Suppressor macrophage treated with lipopolysaccharide for 1 hour (primary cell): ENCODE measurements at places on chromosomes 7 and 10.

- no peak for DNase-seq
Measured at GRCh38 chr7:157813741-157814661, 477.2 kb downstream of the DNAJB6 start.

DNA sequence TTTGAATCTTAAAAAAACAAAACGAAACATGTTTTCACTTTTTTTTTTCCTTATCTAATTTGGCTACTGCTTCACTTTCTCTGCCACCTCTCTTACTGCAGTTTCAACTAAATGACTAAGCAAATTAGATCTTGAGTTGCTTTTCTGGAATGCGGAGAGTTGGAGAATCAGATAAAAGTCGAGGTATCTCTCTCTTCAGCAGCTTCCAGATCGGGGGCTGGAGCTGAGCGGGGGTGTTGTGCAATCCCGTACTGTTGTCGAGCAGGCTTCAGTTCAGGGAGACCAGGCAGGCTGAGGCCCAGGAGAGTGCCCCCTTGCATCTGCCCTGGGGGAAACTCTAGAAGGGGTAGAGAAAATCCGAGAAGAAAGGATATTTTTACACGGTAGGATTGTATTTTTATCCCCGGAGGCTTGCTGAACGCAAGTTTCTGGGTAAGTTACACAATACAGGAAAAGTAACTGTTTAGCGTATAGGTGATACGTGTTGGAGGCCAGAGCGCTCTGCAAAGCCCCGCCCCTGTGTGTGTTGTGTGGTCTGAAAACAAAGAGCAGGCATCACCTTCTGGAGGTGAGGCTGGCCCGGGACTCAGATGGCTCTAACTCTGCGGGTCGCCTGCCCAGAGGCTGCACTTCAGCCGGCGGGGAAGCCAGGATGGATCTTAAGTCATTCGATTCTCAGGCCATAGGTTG is 116.6 kb downstream of the KLF6 start:
- DNase-seq: peak; percentile 41

GRCh38 chr7:75663302-75663907 is 75.3 kb downstream of the HIP1 start:
- no peak for DNase-seq

GRCh38 chr10:113890769-113891168 is 36.3 kb downstream of the NHLRC2 start:
- DNase-seq: peak; percentile 7

DNA sequence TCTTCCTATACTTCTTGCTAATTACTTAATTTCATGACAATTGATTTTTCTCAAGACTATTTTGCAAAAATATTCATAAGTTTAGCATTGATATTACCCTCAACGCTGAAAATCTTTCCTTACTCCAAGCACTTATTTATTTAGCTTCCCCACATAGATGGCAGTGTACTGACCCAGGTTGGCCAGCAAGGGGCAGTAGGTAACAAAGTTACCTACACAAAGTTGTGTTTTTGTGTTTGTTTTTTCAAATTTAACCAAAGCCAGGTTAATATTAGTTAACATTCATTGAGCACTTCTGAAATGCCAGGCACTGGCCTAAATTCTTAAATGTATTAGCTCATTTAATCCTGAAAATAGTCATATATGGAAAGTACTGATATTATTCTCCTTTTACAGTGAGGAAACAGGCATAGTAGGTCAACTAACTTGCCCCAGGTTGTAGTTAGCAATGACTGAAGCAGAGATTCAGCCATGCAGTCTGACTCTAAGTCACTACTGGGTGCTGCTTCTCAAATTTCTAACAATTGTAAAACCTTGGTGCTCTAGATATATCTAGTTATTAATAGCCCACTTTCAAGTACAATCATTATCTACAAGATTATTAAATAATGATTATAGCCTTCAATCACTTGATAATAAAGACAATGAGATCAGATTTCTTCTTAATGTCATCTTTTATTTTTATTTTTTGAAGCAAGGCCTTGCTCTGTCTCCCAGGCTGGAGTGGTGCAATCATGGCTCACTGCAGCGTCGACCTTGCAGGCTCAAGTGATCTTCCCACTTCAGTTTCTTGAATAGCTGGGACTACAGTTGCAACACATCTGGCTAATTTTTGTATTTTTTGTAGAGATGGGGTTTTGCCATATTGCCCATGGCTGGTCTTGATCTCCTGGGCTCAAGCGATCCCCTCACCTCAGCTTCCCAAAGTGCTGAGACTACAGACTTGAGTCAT is 5.8 kb upstream of the GGCT start:
- DNase-seq: peak; percentile 65
